ENCODE measurements at places on chromosomes 12 and 14.

GRCh38 chr14:61925043-61925442 lies 162.8 kb downstream of the SNAPC1 start:
- H3K36me3 ChIP-seq = no peaks in the 10 kb centered on the region
- H3K4me3 ChIP-seq = no peak overlapping the region
- H3K4me1 ChIP-seq = no peaks in the 10 kb centered on the region
- no peak for DNase-seq
- H3K27ac ChIP-seq = no peak overlapping the region

GRCh38 chr12:91926848-91927247 lies 218.8 kb downstream of the BTG1 start:
- DNase-seq = no peak
- no peak overlapping the region for H3K27ac ChIP-seq
- no peaks in the 10 kb centered on the region for H3K27me3 ChIP-seq
- no peak overlapping the region for H3K4me3 ChIP-seq
- no peaks in the 10 kb centered on the region for H3K36me3 ChIP-seq
- H3K4me1 ChIP-seq = no peaks in the 10 kb centered on the region

DNA sequence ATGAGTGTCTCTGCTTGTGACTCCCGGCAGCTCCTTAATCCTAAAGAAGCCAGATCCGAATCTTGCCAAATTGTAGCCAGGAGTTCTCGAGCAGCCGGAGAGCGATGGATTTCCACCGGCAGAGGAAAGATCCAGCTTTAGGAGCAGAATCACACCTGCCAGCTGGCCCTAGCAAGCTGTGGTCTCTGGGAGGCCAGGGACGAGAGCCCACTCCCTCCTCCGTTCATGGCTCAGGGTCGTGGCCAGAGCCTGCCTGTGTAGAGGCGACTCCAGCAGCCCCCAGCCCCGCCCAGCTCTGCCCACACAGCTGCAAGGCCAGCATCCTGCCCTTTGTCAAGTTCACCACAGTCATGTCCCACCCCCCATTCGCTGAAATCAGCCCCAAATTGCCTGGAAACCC lies 121.0 kb downstream of the SCARB1 start:
- no peaks in the 10 kb centered on the region for H3K36me3 ChIP-seq
- H3K27ac ChIP-seq = no peak overlapping the region
- H3K27me3 ChIP-seq = no peaks in the 10 kb centered on the region
- H3K4me1 ChIP-seq = no peaks in the 10 kb centered on the region
- no peak for DNase-seq

DNA sequence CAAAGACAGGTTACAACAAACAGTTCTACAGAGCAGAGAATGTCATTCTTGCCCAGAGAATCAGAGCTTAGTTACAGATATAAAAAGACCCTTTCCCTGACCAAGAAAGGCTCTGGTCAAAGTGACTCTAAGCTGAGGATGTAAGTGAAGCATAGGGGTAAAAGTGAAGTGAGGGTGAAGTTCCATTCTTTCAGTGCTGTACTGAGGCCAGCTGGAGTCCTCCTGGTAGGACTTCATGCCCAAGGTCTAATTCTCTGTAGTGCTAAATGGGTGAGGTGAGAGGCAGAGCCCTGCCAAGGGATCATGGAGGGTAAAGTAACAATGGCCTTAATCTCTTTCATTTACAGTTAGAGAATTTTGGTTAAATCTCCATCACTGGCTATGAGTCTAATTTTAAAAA lies 38.5 kb downstream of the DUSP16 start:
- no peaks in the 10 kb centered on the region for H3K27me3 ChIP-seq
- H3K27ac ChIP-seq = no peak overlapping the region
- H3K36me3 ChIP-seq = peaks cover 6% of the 10 kb centered on the region
- no peak overlapping the region for H3K4me3 ChIP-seq
